GM12891 (cell line): ENCODE measurements at places on chromosomes 7 and 10.

DNA sequence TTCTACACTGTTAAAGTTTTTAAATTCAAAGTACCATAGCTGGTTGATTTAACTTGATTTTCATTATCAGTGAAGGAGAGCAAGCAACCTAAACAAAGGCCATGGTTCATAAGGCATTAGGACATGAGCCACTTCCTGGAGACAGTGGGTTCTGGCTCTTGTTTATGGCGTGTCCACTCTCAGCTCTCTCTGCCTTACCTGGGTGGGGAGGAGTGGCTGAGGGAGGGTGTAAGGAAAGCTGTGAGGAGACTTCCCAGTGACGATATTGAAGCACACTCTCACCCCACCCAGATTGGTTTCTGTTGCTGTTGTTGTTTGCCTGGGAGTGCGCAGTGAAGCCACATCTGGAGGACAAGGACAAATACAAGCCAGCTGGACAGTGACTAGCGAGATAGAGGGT is 365.3 kb upstream of the FZD8 start:
- DNase-seq: no peak

- no peak for DNase-seq
Measured at GRCh38 chr7:48101968-48102367, 12.9 kb downstream of the UPP1 start.

DNA sequence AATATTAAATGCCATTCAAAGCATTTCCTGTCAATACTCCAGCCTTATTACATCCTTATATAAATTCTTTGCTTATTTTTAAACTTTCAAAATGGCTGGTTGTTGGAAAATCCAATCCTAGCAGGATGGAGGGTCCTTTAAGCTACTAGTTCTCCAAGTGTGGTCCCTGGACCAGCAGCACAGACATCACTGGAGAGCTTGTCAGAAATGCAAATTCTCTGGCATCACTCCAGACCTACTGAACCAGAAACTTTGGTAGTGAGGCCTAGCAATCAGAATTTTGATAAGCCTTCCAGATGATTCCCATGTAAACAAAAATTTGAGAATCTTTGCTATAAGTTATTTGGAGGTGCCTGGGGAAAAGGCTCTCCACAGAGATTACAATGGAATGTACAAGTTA is 43.8 kb downstream of the CALCR start:
- no peak for DNase-seq

DNA sequence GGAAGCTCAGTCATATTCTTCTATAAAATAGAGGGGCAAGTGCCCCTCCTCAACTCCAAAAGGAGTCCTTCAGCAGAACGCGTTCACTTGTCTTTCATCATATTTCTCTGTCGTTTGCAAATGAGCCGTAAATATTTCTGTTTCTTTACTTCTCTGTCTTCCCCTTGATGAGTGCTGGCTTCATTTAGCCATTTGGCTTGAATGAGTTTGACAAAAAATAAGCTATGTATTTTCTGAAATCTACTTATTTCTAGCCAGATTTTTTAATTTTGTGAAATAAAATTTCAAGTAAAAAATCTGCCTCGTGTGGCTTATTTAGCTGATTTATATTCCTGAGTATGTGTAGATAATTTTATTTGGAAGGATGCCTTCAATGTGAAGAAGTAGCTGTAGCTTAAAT is 170.8 kb upstream of the DGKB start:
- no peak for DNase-seq

DNA sequence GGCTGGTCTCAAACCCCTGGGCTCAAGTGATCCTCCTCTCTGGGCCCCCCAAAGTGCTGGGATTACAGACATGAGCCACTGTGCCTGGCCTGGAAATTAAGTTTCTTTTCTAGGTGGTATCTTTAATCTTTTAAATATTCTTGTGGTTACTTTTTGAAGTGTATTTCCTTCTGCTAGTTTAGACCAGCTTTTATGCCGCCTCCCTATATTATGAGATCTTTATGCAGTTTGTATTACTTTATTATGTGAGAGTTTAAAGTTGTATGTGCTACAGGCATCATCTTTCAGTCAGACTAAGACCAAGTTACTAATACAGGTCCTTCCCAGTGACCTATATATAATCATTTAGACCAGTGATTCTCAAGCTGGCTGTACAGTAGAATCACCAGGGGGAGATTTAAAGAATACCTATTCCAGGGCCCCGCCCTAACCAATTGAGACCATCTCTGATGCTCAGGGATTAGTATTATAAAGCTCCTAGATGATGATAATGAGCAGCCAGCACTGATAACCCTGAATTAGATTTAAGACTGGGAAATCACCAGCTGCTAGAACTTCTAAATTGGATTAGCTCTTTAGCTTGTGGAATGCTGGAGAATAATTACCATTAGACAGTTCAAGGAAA is 11.3 kb downstream of the INPP5F start:
- no peak for DNase-seq

GRCh38 chr10:125113691-125114371 is 46.5 kb downstream of the CTBP2 start:
- DNase-seq: no peak

DNA sequence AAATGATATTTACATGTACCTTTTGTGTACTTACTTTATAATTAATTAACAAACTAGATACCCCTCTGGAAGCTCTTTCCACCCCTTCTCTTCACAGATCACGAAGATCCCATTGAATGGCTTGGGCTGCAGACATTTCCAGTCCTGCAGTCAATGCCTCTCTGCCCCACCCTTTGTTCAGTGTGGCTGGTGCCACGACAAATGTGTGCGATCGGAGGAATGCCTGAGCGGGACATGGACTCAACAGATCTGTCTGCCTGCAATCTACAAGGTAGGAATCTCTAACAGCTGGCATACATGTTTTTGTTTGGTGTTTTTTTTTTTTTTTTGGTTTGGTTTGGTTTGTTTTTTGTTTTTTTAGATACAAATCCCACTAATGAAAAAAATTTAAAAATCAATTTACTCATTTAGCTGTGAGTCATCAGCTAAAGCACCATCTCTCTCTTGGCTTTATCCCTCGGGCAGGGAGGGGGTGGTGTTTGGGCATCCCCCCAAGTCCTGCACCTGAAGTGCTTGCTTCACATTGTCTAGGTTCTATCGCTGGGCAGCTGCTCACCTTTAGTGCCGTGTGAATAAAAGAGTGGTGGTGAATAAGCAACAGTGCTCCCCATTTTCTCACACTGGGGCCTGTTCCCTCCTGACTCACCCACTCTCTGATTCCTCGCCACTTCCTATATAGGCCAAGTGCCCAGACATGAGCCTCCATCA is 68.9 kb downstream of the MET start:
- DNase-seq: no peak

GRCh38 chr7:88328787-88329186 is 22.1 kb upstream of the STEAP4 start:
- DNase-seq: no peak

- DNase-seq: no peak
Measured at GRCh38 chr7:99311702-99312101, 14.0 kb upstream of the ARPC1A start.

DNA sequence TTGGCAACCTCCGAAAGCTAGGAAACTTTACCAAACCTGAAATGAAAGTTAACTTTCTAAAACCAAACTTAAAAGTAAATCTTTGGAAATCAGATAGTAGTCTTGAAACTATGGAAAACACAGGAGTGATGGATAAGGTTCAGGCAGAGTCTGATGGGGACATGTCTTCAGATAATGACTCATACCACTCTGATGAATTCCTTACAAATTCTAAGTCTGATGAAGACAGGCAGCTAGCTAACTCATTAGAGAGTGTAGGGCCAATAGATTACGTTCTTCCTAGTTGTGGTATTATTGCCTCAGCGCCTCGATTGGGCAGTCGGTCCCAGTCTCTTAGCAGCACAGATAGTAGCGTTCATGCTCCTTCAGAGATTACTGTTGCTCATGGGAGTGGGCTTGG is 45.9 kb downstream of the MCMBP start:
- no peak for DNase-seq

DNA sequence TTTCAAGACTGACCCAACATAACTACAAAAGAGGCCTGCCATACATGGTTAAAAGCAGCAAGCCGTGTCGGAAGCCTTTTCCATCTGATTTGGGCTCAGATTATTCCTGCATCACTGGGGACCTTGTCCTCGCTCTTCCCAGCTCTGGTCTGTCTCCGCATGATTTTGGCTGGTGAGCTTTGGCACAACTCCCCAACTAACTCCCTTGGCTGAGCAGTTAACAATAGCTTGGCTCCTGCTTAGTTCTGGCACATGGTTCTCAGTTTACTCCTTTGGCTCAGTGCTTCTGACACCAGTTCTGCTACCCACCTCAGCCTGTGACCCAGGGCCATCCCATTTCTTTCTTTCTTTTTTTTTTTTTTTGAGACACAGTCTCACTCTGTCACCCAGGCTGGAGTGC is 17.0 kb downstream of the AGK start:
- no peak for DNase-seq

GRCh38 chr10:98425511-98426352 is 10.8 kb upstream of the PYROXD2 start:
- peak; percentile 72 for DNase-seq

- no peak for DNase-seq
Measured at GRCh38 chr10:3090914-3091787, 23.8 kb downstream of the PFKP start.

DNA sequence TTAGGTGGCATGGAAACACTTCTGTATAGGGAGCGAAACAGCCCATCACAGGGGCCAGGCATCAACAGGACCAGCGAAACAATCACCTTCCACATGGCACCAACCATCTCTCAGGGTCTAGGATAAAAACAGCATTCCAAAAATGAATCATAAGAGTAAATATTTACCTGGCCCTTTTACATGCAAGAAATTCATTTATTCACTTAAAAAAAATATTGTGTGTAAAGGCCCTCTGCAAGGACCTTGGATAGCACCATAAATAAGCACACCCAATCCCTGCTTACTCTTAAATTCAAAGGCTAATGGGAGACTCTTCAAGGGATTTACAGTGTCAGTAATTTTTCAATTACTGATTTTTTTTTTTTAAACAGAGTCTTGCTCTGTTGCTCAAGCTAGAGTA is 25.4 kb downstream of the CPVL start:
- DNase-seq: no peak

DNA sequence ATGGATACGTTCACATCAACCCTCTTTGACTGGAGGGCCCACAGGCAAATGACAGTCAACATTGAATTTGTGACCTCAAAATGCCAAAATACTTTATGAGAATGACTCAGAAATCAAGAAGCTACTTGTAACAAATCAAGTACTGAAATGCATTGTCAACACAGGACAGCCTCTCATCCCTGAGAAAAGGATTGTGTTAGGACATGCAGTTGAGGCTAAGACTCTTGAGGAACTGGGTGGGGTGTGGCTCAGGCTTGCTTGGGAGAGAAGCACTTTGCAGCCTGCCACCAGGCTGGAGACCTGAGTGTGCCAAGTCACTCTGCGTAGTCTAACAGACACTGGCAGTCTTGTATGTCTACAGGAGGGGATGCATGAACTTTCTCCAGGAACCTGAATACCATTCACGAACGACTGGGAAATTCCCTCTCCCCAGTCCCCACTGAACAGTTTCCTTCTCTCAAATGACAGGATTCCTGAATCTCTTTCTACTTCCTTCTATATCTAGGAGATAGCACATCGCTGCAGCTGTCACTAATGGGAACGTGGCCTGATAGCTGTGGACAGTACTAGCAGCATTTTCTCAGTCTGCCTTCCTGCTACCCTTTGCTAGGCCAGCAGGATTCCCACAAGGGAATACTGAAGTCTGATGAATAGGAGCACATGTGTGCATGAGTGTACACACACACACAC is 3.3 kb upstream of the SMO start:
- DNase-seq: no peak

- DNase-seq: no peak
Measured at GRCh38 chr7:133945497-133945896, 181.6 kb upstream of the LRGUK start.

DNA sequence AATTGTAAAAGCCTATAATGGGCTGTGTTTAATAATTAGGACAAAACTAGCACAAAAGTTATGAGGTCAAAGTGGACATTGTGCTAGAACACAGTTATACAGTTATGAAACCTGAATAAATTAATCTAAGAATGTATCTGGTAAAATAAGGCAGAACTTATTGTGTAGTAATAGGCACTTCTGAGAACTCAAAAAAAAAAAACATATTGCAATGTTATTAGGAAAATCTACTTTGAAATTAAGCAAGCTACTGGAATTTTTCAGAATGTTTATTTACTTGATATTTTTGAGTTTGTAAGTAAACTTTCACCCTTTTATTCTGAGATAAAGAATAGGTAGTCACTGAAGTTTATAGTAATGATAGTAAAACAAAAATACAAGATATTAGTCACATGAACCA is 135.8 kb upstream of the ABCB5 start:
- no peak for DNase-seq
